Activated T-cell treated with anti-CD3 and anti-CD28 coated beads, Interleukin-2, amount 50 U/mL, for 72 hours (primary cell): ENCODE measurements at places on chromosomes 5 and 9. TPM values are rescaled to one million over a fixed set of nuclear protein-coding genes. Genes with fewer than 3 reads are reported as not detected.

NPR3 gene
- 0.25 TPM for total RNA-seq

LHX2 gene
- total RNA-seq, result not detected

DRD1 gene
- total RNA-seq, result not detected

CNTNAP3 gene
- total RNA-seq, result not detected

DNA sequence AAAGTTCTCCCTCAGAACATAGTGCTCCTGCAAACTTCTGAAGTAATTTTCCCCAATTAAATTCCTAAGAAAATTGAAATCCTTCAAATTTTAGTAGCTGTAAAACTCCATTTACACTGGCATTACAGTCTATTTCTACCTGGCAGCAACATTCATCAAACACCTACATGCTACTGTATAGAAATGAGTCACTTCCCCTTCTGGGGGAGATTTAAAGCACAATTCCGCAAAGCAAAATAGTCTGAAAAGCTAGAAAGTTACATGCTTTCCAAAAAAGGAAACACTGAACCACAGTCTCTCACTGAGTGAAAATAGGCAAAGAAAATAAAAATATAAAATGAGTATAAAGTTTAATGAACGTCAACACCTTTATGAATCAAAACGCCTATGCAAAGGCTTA lies 43.3 kb downstream of the MCTP1 start:
- DNase-seq, result no peak

DNA sequence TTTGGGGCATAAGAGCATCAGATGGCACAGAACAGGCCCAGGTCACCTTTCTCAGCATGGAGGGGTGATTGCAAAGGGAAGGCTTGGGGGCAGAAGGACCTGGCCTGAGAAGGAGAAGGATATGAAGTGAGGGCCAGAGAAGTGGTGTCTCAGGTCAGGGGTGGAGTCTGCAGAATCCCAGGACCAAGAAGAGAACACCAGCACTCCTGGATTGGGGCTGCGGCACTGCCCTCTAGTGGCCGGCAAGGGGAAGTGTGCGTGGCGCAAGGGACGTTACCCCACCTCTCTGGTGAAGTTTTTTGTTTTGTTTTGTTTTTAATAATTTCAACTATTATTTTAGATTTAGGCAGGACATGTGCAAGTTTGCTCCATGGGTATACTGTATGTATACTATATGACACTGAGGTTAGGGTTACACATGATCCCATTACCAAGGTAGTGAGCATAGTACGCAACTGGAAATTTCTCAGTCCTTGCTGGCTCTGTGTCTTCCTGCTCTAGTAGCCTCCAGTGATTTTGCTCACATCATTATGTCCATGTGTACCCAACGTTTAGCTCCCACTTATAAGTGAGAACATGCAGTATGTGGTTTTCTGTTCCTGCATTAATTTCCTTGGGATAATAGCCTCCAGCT lies 1548.6 kb downstream of the EFNA5 start:
- DNase-seq, result no peak

- no peak for DNase-seq
Measured at GRCh38 chr5:156020647-156021046, 306.3 kb upstream of the SGCD start.

DNA sequence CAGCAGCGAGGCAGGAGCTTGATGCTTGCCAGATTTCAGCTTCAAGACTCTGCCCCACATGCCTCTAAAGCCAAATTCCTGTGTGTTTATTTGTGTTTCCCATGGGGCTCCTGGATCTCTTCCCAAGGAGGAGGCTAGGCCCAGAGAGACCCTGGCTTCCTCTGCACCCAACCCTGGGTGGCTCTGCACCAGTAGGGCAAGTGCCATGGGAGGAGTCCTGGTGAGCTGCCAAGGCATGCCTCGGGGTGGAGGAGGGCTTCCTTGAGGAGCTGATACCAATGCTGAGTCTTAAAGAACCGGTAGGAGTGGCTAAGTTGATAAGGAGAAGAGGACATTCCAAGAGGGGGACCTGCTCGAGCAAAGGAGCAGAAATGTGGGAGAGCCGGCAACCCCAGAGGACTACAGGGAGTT lies 6.8 kb upstream of the TIFAB start:
- no peak for DNase-seq

DNA sequence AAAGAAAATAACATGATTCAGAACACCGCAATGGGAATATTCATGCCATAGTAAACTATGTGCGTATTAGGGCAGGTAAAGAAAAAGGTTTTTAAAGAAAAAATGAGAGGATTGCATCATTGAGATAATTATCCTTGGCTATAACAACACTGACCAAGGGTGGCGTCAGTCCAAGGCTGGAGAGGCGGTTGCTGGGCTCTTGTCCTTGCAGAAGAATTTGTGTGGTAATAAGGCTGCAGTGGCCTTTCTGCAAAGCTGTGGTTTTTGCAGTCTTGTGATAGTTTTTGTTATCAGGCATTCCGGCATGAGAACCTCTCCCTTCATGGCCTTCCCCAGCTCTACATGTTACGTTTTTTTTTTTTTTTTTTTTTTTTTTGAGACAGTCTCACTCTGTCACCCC lies 14.0 kb downstream of the BOD1 start:
- DNase-seq, result no peak
